T-helper 22 cell (primary cell): ENCODE measurements at places on chromosomes 3 and 15.

GRCh38 chr3:16978234-16978920 lies 93.6 kb downstream of the PLCL2 start:
- no peak for DNase-seq

GRCh38 chr15:47705281-47705997 lies 11.9 kb upstream of the SEMA6D start:
- DNase-seq = no peak

GRCh38 chr3:194140520-194141414 lies 4.8 kb downstream of the HES1 start:
- no peak for DNase-seq

DNA sequence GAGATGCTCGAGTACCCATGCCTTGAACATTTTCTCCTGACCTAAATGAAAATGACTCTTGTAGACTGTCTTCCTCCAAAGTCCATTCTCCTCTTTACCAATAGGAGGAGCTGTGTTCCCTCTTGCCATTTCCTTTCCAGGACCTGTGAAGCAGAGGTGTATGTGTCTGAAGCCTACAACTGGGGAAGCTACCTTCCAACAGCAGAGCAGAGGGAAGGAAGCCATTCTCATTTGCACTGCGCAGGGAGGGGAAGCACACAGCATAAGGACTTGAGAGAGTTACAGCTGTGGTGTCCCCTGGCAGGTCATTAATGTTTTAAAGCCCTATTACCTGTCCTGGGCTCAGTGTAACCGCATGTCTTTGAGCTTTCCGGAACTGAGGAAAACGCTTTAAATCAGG lies 38.7 kb downstream of the HSPBAP1 start:
- no peak for DNase-seq

DNA sequence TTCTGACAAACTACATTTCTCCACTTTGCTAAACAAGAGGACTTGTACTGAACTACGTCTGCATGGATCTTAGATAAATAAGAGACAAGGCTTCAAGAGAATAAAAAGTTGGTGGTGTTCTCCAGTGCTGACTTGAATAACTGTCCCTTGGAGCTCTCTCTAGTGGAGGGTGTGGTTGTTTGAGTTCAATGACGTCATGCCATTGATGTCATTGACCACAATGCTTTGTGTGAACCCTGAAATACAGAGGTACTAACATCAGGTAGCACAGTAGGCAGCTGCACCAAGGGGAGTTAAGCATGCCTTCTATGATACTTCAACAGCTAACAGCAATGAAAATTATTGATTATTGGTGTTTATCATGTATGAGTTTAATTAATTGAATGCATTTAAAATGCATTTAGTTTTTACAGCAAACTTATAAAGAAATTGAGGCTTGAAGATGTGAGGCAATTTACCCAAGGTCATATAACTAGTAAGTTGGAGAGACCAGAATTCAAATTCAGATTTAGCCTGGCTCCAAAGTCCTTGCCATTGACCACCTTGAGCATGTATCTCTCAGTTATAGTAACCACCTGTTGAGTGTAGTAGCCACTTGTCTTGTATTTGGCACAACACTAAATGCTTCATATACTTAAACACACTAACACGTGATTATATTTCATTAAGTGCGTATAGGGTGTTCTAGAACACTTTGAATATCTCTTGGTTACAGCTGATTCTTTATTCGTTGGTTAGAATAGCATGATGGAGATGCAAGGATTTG lies 126.0 kb upstream of the ANKRD28 start:
- DNase-seq = no peak

- DNase-seq = no peak
Observed at GRCh38 chr3:8525893-8526292, 24.3 kb downstream of the LMCD1 start.

GRCh38 chr15:47362118-47362905 lies 355.0 kb upstream of the SEMA6D start:
- no peak for DNase-seq

GRCh38 chr15:52441841-52442240 lies 86.8 kb downstream of the MYO5A start:
- DNase-seq = no peak

DNA sequence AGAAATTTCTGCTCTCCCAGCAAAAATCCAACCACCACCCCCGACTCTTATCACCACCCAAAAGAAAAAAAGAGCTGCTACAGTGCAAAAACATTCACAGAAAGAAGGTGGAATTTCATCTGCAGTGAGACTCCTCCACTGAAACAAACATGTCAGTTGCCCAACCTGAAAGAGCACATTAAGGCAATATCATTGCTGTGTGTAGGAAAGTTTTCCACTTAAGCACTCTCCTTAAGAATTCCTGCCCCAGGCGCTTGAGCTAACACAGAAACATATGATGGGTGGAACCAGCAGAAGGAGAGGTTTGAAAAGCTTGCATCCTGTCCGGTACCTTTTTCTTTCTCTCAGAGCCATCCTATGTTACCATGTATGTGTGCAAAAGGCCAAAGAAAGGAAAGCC lies 200.8 kb upstream of the GADL1 start:
- DNase-seq = no peak

GRCh38 chr3:106086038-106086437 lies 217.2 kb upstream of the CBLB start:
- no peak for DNase-seq

GRCh38 chr15:21271566-21271965 lies 168.7 kb downstream of the POTEB3 start:
- no peak for DNase-seq

DNA sequence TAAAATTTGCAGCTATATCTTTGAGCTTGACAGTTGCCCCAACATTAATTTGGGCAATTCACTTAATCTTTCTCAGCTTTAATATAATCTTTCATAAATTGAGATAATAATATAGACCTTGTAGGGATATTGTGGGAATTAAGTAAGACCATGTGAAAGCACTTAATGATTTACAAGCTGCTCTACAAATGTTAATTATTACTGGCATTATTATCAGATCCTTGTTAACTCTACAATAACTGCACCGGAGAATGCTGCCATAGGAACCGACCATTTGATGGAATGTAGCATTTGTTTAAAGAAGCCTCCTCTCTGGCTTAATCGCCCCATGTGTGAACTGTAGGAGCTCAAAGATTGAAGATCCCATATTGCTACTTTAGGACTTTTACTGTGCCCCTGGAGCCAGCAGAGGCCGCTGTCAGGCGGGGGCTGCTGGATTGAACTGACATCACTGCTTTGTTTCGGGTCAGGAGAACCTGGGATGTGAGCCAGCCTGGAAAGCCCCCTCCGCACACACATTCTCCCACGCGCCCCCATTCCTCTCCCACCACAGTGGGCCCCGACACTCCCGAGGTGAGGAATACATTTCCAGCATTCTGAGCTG lies 154.2 kb upstream of the TNIK start:
- no peak for DNase-seq
